ENCODE measurements at places on chromosomes 4 and X. TPM values are rescaled to one million over a fixed set of nuclear protein-coding genes. Genes with fewer than 3 reads are reported as not detected.

The ADAMTS3 gene
- 0.06 TPM for total RNA-seq

The OTC gene
- not detected for total RNA-seq

The MAGED2 gene
- 77.4 TPM for total RNA-seq

The FGFBP2 gene
- total RNA-seq: not detected

The UCP1 gene
- not detected for total RNA-seq

The PPEF1 gene
- 1.2 TPM for total RNA-seq

The SPANXB1 gene
- total RNA-seq: 1.9 TPM

The SLC39A8 gene
- 11.7 TPM for total RNA-seq

The BOD1L1 gene
- total RNA-seq: 17.4 TPM

The PROM1 gene
- 0.34 TPM for total RNA-seq

The PDS5A gene
- 15.7 TPM for total RNA-seq

Measured in A549 treated with RU486 at 1 μM for 4 hours (cell line).